ENCODE measurements at places on chromosomes 12 and 14.

GRCh38 chr12:103802586-103802886, 38.5 kb downstream of the NT5DC3 start:
- DNase-seq: no peak

- DNase-seq: no peak
Observed at GRCh38 chr14:37417151-37417550, 177.9 kb downstream of the FOXA1 start.

DNA sequence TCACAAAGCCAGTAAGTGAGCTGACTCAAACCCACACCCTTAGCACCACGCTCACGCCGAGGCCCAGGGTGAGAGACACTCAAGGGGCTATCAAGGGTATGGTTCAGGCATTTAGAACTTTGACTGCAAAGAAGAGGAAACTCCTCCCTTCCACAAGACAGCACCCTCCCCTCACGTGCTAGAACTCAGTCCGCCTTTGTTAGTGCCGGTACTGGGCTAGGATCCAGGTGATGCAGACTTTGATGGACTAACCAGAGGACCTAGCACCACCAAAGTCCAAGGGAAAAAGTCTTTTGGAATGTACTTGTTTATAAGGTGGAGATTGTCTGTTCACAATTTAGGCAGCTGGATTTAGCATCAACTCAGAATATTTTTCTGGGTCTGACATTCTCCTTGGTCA, 33.7 kb downstream of the VWF start:
- no peak for DNase-seq

DNA sequence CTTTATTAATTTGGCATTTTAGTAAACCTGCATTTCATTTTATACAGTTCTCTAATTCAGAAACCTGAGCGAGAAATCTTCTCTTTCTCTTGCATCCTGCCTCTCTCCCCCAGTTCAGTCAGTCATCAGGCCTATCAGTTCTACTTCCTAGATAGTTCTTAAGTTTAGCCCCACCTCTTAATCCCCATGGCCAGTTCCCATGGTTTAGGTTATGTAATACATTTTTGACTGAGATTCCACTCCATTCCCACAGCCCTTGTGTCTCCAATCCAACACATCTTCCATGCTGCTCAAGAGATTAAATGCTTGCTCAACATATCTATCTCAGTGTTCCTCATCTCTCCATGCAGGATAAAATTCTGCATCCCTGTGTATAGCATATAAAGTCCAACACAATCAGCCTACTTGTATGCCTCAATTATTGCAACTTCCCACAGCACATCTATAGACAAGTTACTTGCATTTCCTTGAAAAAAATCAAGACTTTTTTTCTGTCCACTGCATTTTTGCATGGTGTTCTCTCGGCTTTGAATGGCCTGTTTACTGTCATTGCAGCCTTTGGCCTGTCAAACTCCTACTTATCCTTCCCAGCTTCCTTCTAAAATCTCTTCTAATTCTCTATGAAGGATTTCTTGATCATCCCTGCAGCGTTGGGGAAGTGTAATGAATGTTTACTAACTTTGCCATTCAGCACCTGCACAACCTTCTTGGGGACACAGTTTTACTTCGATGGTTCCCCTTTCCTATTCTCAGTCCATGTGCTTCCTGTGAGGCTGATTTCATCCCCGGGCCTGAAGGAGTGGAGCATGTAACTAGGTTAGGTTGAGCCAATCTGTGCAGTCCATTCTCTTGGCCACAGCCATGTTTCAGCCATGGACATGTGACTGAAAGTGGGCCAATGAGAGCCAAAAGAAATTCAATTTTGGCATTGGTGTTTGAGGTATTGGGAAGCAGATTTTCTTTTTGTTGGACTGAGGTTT, 80.8 kb downstream of the DACT1 start:
- no peak for DNase-seq

GRCh38 chr14:32826404-32827082, 112.1 kb upstream of the NPAS3 start:
- no peak for DNase-seq

GRCh38 chr12:32002848-32003493, 43.8 kb downstream of the RESF1 start:
- no peak for DNase-seq

DNA sequence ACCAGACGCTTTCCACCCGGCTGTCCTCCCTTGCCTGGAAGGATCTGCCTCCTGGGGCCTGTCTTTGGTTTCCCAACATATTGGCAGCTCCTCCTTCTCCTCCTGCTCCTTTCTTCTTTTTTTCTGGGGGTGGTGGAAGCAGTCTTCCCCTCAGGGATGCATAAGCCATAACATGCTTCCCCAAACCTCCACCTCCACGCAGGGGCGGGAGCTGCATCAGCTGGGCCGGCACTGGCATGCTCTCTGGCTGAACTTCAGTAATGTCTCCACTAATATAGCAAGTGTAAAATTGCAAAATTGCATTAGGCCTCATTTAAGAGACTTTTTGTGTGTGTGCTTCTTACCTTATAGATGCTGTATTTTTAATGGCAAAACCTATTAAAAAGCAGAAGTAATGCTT, 58.6 kb downstream of the GLT1D1 start:
- no peak for DNase-seq

DNA sequence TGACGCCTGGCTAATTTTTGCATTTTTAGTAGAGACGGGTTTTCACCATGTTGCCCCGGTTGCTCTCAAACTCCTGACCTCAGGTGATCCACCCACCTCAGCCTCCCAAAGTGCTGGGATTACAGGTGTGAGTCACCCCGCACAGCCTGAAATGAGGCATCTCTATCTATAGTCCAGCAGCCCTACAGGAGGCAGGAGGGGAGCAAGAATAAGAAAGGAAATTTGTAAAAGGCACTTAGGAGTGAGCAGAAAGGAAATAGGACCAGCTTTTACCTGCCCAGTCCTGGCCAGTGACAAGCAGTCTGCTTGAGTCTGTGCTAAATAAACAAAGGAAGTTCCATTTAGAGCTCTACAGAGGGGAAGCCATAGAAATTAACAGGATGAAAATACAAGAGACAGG, 15.0 kb upstream of the PSMA6 start:
- no peak for DNase-seq

GRCh38 chr12:61554268-61555008, 705.8 kb upstream of the USP15 start:
- DNase-seq: no peak

DNA sequence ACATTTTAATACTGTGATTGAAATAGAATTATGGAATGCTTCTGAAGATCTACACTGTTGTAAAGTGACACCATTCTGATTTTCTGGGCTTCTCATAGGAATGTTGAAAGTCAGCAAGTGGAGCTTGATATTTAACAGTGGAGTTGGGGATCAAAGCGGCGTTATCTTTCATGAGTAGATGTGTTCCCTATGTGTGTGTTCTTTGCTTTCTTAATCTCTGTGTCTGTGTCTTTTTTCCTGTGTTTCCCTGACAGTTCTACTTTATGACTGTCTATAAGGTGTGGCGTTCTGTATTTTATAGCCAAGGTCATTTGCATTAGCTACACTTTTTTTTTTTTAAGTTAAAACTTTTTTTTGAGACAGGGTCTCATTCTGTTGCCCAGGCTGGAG, 24.7 kb downstream of the SYNE2 start:
- DNase-seq: no peak

- DNase-seq: no peak
Observed at GRCh38 chr12:75581515-75581914, 70.1 kb upstream of the KRR1 start.

GRCh38 chr14:86462193-86462753, 932.3 kb downstream of the FLRT2 start:
- no peak for DNase-seq
